ENCODE measurements at places on chromosomes 11 and 22.

GRCh38 chr11:101133190-101133589, 3.6 kb upstream of the PGR start:
- no peak for DNase-seq

DNA sequence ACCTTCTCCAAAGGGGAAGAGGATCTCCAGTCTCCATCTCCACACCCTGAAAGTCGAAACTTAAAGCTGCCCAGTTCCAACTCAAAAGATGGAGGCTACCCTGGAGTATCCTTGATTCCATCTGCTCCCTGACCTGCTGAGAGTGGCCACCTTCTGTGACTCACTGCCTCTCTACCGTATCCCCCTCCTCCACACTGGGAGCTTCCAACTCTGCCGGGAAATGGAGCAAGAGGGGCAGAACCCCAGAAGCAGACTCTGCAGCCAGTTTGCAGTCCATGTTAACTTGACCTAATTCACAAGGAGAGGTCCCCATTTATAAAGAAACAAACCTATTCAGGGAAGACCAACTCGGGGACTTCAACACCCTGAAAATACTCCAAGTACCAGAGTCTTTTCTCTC, 22.0 kb upstream of the IRAG1 start:
- DNase-seq: no peak

- no peak for DNase-seq
These were observed 8.0 kb downstream of the NUMA1 start for GRCh38 chr11:72072348-72072747.

DNA sequence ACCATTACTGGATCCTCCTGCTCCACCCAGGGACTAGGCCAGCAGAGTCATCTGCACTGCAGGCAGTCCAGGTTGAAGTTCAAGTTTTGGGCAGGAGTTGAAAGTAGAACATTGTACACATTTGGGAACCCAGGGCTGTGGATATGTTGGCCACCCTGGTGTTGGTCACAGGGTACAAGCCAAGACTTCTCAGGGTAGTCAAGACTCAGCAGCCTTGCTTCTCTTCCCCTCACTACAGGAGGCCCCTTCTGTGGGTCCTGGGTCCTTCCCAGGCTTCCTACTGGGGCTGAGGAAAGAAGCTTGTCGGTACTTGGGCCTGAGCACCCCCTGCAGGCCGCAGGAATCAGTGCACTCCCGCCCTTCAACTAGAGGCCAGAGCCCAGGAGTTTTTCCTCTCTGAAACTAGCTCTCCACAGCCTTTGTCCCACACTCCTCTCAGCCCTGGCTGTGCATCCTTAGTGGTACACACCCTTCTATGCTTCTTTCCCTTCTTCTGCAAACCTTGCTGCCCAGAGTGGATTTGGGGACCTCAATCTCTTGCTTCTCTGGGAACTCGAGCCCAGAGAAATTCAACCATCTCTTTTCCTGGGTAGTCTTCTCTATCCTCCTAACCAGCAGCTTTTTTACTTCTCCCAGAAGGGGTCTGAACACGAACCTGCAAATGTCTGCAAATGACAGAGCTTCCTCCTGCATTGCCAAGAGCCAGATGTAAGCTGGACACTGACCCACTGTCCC, 2.6 kb upstream of the HPX start:
- DNase-seq: peak; percentile 63

DNA sequence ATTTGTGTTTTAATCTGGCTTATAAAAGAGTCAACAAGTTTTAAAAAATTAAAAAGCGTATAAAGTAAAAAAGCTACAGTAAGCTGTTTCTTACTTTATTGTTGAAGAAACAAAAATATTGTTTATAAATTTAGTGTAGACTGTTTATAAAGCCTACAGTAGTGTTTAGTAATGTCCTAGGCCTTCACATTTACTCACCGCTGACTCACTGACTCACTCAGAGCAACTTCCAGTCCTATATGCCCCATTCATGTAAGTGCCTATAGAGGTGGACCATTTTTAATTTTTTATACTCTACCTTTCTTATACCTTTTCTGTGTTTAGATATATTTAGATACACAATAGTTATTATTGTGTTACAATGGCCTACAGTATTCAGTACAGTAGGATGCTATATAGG, 12.2 kb downstream of the MPPED2 start:
- DNase-seq: no peak

Data from activated CD8-positive, alpha-beta memory T cell treated with anti-CD3 and anti-CD28 coated beads, Interleukin-2, amount 50 U/mL, for 4 hours (primary cell).